ENCODE measurements at places on chromosomes 2 and 18.

GRCh38 chr2:232634206-232635150, 1.1 kb downstream of the EFHD1 start:
- no peak for DNase-seq

DNA sequence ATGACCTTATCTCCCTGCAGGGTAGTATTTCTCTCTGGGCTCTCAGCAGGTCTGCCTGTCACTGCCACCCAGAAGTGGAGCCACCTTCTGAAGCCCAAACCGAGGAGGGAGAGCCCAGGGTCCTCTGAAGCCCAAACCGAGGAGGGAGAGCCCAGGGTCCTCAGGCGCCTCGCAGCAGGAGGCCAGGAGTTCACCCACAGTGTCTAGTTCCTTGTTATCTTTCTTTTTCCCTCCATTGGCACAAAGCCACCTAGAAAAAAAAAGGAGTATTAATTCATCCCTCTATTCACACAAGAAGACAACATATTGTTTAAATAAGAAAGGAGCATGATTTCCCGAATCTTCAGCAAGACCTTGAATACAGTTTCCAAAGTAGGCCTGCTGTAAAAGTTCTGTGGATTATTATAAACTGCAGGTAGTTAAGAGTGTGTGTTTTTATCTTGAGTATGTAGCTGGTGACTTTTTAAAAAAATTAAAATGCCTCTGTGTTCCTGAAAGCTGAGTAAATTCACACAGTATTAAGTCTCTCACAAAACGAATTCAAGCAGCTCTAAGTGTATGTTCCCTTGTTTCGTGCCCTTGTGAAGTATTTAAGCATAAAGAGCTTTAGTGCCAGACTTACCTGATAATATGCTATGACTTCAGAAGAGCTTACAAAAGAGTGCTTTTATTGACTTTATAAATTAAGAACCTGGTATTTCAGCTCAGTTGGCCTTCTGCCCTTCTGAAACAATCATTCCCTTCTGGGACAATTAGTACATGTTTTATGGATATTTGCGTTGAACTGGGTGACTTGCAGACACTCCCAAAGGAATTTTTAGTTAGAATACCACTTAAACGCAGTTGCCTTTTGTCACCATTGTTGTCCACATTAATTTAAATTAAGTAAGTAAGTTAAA, 11.7 kb upstream of the GRHL1 start:
- DNase-seq: peak; percentile 23

- DNase-seq: no peak
Measured at GRCh38 chr2:45925026-45925425, 273.6 kb downstream of the PRKCE start.

DNA sequence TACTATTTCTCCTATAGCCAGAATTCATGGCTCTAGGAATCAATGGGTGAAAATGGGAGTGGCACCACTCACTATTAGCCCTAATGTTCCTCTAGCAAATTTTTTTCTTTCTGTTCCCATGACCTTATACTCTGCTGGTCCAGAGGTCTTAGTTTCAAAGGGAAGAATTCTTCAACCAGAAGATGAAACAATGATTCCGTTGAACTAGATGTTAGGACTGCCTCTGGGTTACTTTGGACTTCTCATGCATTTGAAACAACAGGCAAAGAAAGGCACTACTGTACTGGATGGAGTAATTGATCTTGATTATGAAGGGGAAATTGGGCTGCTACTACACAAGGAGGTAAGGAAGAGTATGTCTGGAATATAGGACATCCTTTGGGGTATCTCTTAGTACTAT, 18.6 kb upstream of the ADCYAP1 start:
- DNase-seq: no peak

- no peak for DNase-seq
Measured at GRCh38 chr18:61991201-61991600, 98.4 kb upstream of the RNF152 start.

DNA sequence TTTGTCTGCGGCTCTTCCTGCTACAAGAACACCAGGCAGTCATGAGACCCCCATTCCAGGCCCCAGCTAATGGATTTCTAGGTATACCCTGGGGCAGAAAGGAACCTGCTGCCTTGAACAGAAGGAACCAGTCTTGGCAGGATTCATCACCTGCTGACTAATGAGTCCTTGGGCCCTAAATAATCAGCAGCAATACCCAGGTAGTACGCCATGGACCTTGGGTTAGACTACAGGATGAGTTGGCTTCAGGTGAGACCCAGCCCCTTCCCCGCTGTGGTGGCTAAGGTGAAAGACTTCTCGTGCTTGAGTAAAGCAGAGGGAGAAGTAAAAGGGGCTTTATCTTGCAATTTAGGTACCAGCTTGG, 105.0 kb downstream of the SPIRE1 start:
- no peak for DNase-seq

DNA sequence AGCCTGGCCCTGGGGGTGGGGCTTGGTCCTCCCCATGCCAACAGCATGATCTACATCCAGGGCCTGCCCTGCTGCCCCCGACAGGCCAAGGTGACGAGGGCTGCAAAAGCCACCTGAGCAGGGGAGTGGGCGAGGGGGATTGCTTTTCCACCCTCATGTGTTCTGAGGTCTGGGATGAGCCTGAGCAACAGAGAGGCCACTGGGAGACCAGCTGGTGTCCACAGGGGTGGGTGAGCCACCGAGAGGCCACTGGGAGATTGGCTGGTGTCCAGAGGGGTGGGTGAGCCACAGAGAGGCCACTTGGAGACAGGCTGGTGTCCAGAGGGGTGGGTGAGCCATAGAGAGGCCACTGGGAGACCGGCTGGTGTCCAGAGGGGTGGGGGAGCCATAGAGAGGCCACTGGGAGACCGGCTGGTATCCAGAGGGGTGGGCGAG, 147.4 kb upstream of the GPC1 start:
- DNase-seq: no peak

- peak; percentile 25 for DNase-seq
Measured at GRCh38 chr2:56130463-56131070, 53.2 kb upstream of the CCDC85A start.

DNA sequence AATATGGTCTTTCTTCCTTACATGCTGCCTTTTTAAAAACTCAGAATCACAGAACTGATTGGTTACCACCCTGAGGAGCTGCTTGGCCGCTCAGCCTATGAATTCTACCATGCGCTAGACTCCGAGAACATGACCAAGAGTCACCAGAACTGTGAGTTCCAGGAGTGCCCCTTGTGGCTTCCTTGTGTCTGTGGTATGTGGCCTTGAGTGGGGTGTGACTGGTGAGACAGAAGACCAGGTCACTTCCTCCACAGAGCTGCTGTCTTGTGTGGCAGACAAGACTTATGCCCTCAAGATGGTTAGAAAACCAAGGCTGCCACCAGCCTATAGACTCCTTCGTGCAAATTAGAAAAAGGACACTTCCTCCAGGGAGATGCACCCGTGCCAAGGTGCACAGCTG, 72.6 kb downstream of the EPAS1 start:
- no peak for DNase-seq

Measured in hematopoietic multipotent progenitor cell treated with erythropoietin and hydrocortisone succinate and interleukin-3 and kit ligand, for 8 days (in vitro differentiated cells).